ENCODE measurements at places on chromosomes 2 and 18. TPM values are rescaled to one million over a fixed set of nuclear protein-coding genes. Genes with fewer than 3 reads are reported as not detected.

SEPTIN10 gene
- 63.4 TPM for total RNA-seq

GKN1 gene
- total RNA-seq: not detected

SKOR2 gene
- total RNA-seq: not detected

ALK gene
- total RNA-seq: under 0.01 TPM

TIMM21 gene
- total RNA-seq: 33.4 TPM

EIF2AK2 gene
- total RNA-seq: 19.3 TPM

CHRNG gene
- not detected for total RNA-seq

TRIB2 gene
- total RNA-seq: 13.2 TPM

EFHD1 gene
- total RNA-seq: not detected

Measured in smooth muscle cell of bladder (primary cell).